Fibroblast of skin of left quadriceps (primary cell): ENCODE measurements at places on chromosomes 4 and X.

- no peak for DNase-seq
Measured at GRCh38 chr4:119580293-119580692, 48.3 kb downstream of the PDE5A start.

DNA sequence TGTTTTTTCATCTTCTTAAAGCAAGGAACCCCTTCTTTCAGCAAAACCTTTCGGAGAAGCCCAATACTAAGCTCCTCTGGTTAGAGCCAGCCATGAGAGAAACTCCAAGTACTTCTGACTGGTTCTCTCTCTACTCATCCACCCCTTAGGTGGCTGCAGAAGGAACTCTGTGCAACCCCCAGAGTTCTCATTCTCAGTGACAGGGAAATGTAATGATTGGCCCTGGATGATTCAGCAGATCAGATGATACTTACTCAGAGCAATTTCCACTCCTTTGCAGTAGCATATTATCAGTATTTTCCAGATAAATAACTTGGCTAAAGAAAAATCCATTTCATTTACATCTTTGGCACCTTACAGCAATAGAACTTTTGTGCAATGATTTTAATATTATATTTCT is 3.2 kb downstream of the SPP1 start:
- no peak for DNase-seq

DNA sequence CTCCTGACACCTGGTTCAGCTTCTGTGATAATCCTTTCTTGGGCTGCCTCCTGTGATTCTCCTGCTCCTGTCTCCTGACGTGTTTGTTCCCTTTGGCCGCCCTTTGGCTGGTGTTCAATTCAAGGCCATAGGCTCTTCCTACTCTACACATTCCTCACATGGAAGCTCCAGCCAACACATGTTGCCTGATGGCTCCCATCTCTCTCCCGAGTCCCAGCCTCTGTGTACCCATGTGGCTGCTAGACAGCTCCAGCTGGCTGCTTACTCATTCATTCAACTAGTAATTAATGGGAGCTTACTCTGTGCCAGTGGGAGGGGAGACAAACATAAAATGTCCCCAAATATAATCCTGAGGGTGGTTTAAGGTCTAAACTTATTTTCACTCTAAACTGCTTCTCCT is 9.2 kb upstream of the MED28 start:
- no peak for DNase-seq

GRCh38 chrX:7841084-7841805 is 1.7 kb upstream of the VCX start:
- no peak for DNase-seq

GRCh38 chr4:157012296-157012695 is 40.7 kb upstream of the PDGFC start:
- DNase-seq, result no peak

GRCh38 chrX:18875256-18875878 is 108.5 kb downstream of the PHKA2 start:
- DNase-seq, result no peak

DNA sequence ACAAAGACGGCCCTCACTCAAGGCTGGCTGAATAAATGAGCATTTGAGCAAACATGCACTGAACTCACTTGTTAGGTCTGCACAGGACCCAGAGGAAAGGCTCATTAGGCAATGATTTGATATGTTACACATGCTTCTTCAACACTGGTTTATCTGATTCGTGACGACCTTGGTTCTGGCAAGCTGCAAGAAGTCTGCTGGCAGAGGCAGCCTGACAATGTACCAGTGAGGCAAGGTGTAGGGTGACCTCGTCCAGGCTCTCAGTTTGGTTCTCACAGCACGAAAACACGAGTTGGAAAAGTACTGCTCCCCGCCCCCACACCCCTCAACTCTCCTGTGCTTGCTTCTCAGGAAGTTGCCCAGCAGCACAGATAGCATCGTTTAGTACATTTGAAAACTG is 63.1 kb upstream of the CITED1 start:
- no peak for DNase-seq

GRCh38 chrX:132592880-132593279 is 104.0 kb upstream of the MBNL3 start:
- DNase-seq, result no peak

- DNase-seq, result peak; percentile 66
Measured at GRCh38 chr4:11182586-11183355, 245.9 kb downstream of the HS3ST1 start.

DNA sequence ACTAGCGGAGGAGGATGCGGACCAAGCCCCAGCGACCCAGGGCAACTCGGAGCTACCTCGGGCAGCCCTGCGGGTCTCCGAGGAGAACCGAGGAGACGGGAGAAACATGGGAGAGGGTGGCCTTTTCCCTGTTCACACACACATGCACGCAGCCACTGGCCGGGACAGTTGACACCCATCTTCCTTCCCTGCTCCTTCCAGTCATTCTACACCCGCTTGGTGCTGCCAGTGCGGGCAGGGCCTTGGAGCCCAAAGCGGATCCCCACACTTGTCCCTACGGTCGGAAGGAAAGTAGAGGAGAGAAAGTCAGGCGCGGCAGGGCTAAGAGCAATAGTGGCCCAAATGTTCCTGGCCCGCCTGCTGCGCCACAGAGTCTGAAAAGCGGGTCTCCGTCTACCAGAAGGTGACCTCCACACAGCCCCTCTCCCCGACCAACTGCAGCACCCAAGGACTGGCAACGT is 1.1 kb upstream of the PPP3CA start:
- DNase-seq, result no peak
